EH (cell line): ENCODE measurements at places on chromosomes 7 and 10.
A peak's percentile ranks its signal among the peaks of the same experiment; 100 is the strongest.

- DNase-seq, result peak; percentile 16
These were observed 54.2 kb upstream of the CDCA7L start for GRCh38 chr7:21999896-22000295.

DNA sequence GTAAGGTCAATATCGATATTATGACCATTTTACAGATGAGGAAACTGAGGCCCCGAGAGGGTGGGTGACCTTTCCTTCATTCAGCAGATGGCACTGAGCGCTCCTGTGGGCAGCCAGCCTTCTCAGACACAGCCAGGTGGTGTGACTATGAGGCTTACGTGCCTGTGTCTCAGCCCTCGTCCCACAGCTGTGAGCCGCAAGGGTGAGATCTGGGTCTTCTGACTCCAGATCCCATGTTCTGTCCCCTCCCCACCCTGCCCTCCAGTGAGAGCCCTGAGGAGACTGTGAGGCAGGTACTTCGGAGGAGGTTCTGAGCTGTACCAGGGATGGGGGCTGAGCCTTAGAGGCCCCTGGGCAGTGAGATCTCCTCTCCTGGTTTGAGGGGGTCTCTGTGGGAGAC lies 613.8 kb upstream of the FOXK1 start:
- no peak for DNase-seq

- DNase-seq, result no peak
These were observed 71.6 kb downstream of the PTPRE start for GRCh38 chr10:127978481-127978880.

- DNase-seq, result peak; percentile 99
These were observed 69.3 kb downstream of the ETV1 start for GRCh38 chr7:13920053-13920697.

- no peak for DNase-seq
These were observed 740.0 kb downstream of the SUGCT start for GRCh38 chr7:40874756-40875155.

- peak; percentile 65 for DNase-seq
These were observed 820 bp downstream of the WAC start for GRCh38 chr10:28533571-28534304.

GRCh38 chr7:154864523-154864891 lies 138.4 kb downstream of the PAXIP1 start:
- DNase-seq, result no peak

DNA sequence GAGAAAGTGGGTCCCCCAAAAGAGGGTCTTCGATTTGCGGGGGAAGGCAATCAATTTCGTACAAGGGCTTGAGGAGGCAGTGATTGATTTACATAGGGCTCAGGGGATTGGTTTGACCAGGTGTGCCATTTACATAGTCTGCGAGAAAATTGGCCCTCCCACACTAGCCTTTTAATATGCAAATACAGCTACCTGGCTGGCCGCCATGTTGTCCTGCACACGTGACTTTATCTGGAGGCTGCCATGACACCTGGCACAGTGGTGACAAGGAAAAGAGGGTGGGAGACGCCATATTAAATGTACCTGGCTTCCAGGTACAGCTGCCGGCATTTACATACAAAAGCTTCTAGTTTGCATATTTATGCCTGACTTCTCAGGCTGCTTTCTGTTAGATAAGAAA lies 1577.2 kb upstream of the LRRTM3 start:
- DNase-seq, result no peak

- peak; percentile 37 for DNase-seq
These were observed 636.6 kb downstream of the TNS3 start for GRCh38 chr7:46945328-46945727.

- peak; percentile 40 for DNase-seq
These were observed 132.3 kb upstream of the POT1 start for GRCh38 chr7:125061776-125062397.

DNA sequence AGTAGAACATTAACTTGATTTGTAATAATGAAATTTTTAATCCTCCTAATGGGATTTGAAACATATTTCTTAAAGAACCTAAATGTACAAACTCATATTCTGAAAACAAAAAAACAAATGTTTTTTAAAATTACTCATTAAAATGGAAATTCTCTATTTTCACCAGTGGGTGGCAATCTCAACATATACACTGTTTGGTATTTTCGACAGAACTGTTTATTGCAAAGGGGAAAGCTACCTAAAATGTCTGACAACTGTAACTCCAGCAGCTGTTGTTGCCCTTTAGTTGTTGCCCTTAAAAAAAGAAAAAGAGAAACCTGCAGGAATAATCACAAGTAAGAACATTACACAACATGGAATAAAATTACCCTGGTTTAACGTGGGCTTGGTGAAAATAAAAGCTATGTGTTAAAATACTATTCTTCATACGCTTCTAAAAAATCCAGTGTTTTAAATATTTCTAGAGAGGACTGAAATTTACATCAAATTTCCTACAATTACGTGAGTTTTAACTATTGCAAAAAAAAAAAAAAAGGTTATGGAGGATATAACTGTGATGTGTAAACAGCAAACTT lies 54.5 kb downstream of the COL1A2 start:
- DNase-seq, result peak; percentile 54

- DNase-seq, result peak; percentile 8
These were observed 57.1 kb downstream of the LSMEM1 start for GRCh38 chr7:112537822-112538387.

DNA sequence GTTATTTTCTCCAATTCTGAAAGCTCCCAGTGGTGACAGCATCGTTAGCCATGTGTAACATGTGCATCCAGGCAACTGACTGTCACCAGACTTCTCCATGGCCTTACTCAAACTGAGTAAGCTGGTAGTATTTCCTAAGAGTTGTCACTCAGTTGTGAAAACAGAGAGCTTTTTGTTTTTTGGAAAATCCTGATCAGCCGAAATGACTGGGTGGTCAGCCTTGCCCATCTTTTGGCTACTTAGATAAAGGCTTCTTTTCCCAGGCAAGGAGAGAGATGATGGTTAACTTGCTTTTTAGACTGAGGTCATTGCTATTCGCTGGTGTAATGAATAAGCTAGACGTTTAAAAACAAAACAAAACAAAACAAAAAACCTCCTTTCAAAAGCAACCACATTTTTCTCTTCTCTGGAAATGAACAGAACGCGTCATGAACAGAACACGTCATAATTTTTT lies 159.5 kb upstream of the KLF14 start:
- peak; percentile 75 for DNase-seq

GRCh38 chr10:62727934-62728333 lies 76.6 kb upstream of the ADO start:
- DNase-seq, result no peak

DNA sequence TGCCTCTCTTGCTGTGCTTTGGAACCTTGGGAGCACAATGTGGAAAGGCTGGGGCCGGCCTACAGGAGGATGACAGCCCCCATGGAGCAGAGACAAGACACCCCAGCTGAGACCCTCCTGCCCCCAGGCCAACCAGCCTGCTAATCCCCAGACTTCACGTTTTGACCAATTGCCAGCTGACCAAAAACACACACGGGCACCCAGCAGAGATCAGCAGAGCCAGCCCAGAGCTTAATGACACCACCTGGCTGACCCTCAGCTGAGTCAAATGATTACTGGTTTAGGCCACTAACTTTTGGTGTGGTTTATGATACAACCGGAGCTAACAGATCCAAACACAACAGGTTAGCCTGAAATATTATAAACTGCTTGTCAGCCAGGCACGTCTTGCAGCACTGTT lies 111.2 kb upstream of the KIF5B start:
- DNase-seq, result no peak
